ENCODE measurements at places on chromosomes 2 and 18.

DNA sequence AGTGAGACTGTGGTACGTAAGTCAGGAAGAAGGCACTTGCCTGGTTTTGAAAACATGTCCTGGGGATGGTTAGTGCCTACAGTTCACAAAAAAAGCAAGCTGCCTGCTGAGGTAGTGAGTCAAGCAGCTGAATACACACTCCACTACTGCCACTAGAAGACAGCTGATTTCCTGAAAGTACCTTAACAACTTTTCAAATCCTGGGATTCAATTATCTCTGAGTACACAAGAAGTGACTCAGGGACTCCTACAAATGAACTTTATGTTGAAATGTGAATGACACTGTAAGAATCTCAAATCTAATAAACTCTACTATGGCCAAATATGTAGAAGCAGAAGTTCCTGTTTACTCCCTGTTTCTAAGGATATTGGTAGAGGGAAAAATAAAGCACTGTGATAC, 58.0 kb upstream of the ARL5A start:
- no peak for DNase-seq

DNA sequence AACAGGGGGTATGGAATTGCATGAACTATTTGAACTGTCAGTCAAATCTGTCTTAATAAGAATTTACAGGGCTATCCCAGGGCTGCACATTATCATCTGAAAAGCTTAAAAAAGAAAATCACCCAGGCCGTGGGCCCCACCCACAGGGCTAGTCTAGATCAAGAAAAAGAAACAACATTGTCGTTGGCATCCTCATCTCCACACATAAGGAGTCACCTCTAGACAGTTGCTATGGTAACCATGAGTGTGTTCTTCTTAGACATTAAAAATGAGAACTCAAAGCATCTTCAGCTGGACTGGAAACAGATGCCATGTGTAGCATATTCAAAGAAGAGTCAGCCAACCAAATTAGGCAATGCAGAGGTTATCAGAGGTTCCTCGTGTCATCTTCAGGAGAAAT, 72.3 kb upstream of the CPO start:
- DNase-seq, result no peak

- DNase-seq, result peak; percentile 39
Observed at GRCh38 chr18:3441290-3441689, 8.7 kb upstream of the TGIF1 start.

DNA sequence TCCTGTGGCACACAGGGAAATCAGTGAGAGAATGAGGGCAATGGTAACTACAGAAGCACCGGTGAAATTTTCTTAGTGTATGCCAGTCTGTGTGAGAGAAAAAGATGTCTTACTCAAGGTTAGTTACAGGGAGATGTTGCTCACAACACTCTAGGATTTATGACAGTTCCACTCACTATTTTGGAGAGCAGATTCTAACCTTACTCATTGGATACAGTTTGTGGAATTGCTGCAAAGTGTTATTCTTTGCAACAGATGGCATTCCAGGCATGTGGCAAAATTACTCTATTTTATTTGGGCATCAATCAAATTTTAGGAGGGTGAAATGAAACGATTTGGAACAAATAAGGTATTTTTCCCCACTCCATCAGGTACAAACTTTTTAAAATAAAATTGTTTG, 449.1 kb downstream of the PIK3C3 start:
- DNase-seq, result no peak

GRCh38 chr2:88868861-88869260, 177.4 kb downstream of the RPIA start:
- DNase-seq, result no peak

GRCh38 chr2:68417926-68418325, 49.2 kb downstream of the FBXO48 start:
- no peak for DNase-seq

GRCh38 chr18:42183746-42184145, 228.7 kb downstream of the PIK3C3 start:
- no peak for DNase-seq

GRCh38 chr18:62621546-62621945, 93.8 kb upstream of the PHLPP1 start:
- DNase-seq, result no peak

DNA sequence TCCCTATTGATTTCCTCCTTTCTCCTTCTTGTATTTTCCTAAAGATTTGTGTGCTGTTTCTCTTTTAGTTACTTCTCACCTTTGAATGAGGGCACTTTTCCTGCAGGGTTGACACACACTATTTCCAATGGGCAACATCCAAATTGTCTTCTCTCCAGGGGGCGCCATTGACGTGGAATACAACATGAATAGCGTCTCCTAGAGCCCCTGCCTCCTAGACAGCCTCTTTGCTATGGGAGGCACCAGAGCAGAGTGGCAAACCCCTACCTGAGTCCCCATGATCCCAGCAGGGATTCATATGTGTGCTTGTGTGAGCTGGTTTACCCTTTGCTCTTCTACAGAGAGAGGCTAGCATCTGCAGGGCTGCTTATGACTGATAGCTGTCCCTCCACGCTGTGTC, 61.3 kb upstream of the ITSN2 start:
- DNase-seq, result peak; percentile 74

DNA sequence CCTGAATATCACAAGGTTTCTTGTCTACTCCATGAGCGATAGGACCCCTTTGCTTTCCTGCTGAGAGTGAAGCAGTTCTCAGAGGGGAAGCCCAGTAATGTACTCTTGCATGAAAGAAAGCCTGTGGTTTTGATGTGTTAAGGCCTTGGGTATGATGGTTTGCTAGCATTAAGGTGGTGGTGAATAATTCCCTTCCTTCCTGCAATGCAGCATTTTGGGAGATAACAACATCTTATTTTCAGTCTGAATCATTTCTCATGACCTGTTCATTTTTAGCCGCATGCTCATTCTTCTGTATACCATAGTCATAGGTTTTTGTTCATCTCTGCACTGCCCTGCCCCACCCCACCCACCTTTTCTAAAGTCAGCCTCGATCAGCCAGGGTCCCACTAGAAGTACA, 66.2 kb downstream of the HNMT start:
- DNase-seq, result no peak

DNA sequence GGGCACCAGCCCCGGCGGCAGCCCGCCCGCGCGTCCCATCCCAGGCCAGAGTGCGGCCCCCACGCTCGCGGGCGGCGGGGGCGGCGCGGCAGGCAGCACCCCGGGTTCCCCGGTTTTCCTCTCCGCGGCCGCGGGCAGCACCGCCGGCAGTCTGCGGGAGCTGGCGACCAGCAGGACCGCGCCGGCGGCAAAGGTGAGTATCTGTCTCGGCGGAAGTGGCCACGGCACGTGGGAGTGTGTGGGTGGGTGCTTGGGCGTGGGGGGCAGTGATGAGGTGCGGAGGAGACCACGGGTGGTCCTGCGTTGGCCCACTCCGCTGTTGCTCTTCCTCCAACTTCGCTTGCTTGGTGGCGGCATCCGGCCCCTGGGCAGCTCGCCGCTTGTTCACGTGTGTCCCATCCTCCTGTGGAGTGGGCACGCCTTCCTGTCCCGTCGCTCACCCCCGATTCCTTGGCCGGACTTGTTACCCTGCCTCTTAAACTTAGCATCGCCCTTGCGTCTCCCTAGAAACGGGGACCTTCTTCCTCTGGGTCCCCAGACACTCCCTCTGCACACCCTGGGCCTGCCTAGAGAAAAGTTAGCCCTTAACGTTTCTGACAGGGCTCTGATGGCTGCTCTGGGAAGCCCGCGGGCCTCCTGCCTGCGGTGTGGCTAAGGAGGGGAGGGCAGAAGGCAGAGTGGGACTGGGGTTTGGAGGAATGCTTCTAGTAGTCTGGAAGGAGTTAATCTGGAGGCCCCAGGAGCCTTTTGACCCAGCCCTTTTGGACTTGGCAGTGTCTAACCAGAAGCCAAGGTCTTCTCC, 1.1 kb downstream of the SH3RF3 start:
- peak; percentile 23 for DNase-seq

DNA sequence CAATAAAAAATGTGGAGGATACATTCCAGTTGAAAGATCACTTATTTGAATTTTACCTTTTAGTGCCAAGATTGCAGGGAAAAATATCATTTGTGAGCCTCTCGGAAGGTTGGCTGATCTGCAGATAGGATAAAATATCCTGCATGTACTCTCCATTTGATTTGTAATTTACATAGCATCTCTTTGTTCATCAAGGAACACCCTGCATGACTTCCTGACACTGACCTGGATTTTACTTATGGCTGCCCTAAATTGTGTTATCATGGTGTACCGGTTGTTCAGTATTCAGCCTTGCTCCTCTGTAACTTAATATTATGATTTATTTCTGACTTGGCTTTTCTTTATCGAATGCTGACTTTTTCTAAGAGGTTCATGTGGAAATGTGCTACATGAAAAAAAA, 226.4 kb downstream of the PIK3C3 start:
- DNase-seq, result no peak

DNA sequence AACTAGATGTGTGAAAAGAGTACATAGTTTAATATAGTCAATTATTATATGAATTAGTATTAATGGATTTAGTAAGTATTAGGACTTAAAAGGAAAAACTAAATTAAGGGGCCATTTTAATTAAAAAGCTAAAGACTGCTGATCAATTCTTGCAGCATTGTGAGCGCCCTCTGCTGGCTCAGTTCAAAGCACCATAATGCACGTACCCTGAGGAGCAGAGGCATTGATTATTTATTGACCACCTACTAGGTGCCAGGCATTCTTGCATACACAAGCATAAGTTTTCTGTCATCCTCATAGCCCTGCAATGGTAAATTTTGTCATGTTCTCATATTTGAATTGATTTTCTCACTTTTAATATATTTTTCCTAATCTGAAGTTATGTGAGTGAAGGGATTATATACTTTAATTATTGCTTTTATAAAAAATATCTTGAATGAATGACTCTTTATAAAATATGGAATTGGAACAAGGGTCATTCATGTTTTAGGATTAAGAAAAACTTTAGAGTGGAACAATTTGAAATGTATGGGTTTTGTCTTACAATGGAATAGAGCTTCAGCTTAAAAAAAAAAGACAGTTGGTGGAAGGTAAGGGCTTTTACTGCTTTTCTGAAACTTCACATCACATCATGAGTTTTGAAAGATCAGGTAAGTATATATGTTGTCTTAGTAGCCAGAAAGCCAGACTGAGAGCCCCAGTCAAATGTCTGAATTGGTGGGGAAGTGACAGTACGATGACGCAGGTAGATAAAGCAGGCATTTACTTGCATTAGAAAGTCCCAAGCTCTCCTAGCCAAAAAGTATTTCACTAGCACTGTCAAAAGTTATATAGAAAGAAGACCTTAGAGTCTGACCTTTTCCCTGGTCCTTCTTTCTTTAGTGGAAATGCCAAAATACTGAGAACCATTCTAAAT, 9.7 kb downstream of the ITGA4 start:
- peak; percentile 83 for DNase-seq

- no peak for DNase-seq
Observed at GRCh38 chr2:226971084-226971483, 135.2 kb downstream of the RHBDD1 start.

GRCh38 chr2:155905657-155906056, 426.9 kb downstream of the NR4A2 start:
- DNase-seq, result no peak

DNA sequence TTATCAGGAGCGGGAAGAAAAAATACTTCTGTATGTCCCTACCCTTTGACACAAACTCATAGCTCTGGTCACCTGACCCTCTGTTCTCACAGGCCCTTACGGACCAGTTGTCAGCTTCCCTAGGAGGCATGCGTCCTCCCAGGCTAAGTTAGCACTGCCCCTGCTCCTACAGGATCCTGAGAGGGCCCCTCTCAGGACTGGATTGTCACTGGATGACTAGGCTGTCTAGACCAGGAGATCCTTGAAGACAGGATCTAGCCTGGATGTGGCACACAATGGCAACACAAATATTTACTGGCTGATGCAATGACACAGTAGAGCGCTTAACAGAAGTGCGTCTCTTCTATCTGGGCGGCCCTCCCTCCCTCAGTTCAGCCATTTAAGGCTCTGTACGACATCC, 7.7 kb downstream of the FAM228A start:
- no peak for DNase-seq

- no peak for DNase-seq
Observed at GRCh38 chr18:45626330-45627203, 11.3 kb downstream of the SLC14A2 start.

- peak; percentile 42 for DNase-seq
Observed at GRCh38 chr2:144459937-144460336, 60.0 kb downstream of the ZEB2 start.

- no peak for DNase-seq
Observed at GRCh38 chr2:186611526-186611925, 21.7 kb downstream of the ITGAV start.

DNA sequence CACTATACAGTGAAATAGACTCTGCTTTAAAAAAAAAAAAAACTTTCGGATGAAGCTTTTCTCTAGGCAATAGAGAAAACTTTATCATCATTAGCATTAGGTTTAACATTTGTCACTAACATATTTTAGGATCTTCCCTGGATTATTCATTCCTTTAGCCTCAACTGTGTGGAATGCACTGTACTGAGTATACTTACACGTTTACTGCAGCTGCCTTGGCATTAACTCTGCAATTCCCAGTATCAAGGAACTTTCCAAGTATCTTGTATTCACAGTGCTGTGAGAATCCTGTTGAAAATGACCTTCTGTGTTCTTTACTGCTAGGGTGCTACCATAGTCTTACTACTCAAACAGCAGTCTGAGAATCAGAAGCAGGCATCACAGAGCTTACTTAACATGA, 328.2 kb upstream of the COL3A1 start:
- DNase-seq, result no peak

- DNase-seq, result peak; percentile 37
Observed at GRCh38 chr18:48475635-48476549, 62.9 kb upstream of the CTIF start.
